ENCODE measurements at places on chromosomes 16 and 17.

GRCh38 chr17:34758718-34759117 lies 179.3 kb downstream of the TMEM132E start:
- DNase-seq: no peak

GRCh38 chr16:1534021-1535020 lies 855 bp downstream of the TMEM204 start:
- DNase-seq: no peak

GRCh38 chr17:79108870-79109269 lies 34.2 kb downstream of the ENGASE start:
- no peak for DNase-seq

DNA sequence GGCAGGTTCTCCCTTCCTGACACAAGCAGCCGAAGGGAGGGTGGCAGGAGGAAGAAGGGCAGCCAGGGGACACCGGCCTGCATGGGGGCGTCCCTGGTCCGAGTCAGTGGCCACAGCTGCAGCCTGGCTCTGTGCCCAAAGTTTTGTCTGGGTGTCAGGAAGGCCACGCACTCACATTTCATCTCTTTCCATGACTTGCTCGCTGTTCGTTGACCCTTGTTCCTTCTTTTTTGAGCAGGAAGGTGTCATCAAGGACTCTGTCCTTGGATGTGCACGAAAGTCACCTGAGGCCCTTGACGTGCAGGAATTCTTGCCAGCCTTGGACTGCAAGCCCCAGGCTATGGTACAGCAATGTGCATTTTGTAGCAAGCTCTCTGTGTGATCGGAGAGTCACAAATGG lies 93.3 kb downstream of the TNFRSF13B start:
- DNase-seq: no peak

DNA sequence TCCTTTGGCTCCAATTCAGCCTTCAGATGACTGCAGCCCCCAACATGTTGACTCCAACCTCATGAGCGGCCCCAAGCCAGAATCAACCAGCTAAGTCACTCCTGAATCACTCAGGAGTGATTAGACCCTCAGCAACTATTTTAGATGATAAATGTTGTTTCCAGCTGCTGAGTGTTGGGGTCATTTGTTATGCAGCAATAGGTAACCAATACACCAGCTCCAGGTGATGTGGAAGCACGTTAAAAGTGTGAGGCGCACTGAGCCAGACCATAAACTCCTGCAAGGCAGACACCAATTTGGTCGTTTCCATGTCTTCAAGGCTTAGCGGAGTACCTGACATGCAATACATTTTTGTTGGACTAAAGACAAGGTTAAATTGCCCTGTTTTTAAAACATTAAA lies 17.5 kb downstream of the COQ7 start:
- DNase-seq: no peak

- no peak for DNase-seq
These were observed 3.6 kb downstream of the SDK2 start for GRCh38 chr17:73640691-73641090.

DNA sequence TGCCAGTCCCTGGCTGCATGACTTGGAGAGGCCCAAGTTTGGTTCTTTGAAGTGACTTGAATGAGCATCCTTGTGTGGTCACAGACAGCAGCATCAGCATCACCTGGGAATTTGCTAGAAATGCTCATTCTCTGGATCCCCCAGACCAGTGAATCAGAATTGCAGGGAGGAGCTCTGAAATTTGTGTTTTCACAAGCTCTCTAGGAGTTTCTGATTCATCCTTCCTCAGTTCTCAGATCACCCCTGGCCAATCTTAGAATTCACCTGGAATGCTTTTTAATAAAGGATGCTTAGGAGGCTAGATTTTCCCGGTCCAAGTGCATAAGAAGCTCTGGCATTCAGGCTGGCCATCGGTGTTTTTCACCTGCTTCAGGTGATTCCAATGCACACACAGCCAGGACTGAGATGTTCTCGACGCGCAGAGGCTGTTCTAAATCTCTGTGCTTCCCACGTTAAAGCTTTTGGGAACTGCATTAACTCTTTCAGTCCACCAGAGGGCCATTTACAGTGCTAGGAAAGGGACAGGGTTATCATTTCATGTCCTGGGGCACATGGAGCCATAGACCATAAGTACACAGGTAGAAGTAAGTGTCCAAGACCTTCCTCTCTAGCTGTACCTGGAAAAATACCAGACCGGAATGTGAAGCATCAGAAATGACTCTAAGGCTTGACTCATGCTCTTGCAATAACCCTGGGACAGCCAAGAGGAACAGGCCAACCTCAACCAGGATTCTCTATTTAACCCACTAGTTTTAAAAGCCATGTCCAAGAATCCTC lies 85.7 kb upstream of the XYLT1 start:
- peak; percentile 4 for DNase-seq

DNA sequence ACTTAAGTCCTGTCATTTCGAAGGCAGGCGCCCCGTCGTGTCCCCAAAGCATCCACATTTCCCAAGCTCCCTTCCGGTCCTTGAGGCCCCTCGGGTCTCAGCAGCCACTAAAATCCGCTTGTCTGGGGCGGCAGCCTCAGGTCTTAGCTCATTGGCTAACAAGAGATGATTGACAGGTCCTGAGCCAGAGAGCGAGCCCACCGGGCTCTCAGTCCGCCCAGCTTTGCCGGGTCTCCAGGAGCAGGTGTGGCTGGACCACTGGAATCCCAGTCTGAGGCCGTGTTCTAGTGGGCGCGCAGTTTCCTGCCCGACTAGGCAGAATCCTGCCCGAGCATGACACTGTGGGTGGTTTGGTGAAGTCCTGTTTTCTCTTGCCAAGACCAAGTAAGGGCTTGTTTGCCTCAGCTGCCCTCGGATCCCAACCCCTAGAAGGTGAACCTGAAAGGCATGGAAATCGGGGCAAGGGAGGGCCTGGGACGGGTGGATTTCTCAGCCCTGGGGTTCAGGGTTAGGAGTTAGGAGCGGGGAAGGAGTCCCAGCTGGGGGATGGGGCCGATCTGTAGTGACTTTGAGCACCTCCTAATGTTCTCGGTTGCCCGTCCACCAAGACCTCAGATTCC lies 42.8 kb downstream of the MRC2 start:
- DNase-seq: no peak

- DNase-seq: no peak
These were observed 78.3 kb downstream of the TANGO6 start for GRCh38 chr16:68921637-68922036.

GRCh38 chr16:48383009-48383876 lies 2.0 kb downstream of the SIAH1 start:
- DNase-seq: no peak

- peak; percentile 97 for DNase-seq
These were observed at the start of gene LMF1 for GRCh38 chr16:970766-971581. LMF1 (minus strand) TSS chr16:970984; CDS start chr16:970980, 4 bp downstream.

GRCh38 chr16:69724981-69725479 lies 1.3 kb downstream of the NQO1 start:
- no peak for DNase-seq

- DNase-seq: no peak
These were observed 5.7 kb upstream of the PHAF1 start for GRCh38 chr16:67104061-67104460.

- no peak for DNase-seq
These were observed 51.0 kb upstream of the TOX3 start for GRCh38 chr16:52597772-52598483.

DNA sequence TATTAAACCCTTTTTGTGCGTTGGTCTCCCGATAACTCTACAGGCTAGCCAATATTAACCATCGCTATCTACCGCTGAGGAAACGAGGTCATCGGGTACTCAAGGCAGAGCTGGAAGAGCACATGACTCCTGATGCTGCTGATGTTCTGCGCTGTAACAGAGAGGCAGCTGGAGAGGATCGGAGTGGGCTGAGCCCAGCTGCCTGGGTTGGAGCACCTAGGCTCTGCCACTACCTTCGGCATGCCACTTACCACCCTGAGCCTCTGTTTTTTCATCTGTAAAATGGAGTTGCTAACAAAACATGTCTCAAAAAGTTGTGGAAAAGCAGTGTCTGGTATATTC lies 432 bp upstream of the SLC46A1 start:
- DNase-seq: no peak

- peak; percentile 10 for DNase-seq
These were observed 618 bp downstream of the RUSF1 start for GRCh38 chr16:31507617-31507928.

- no peak for DNase-seq
These were observed 155.7 kb downstream of the SOCS1 start for GRCh38 chr16:11100239-11100750.

- peak; percentile 56 for DNase-seq
These were observed 1.1 kb downstream of the KATNB1 start for GRCh38 chr16:57736419-57737351.

- no peak for DNase-seq
These were observed 16.8 kb downstream of the IL4R start for GRCh38 chr16:27330542-27330941.

DNA sequence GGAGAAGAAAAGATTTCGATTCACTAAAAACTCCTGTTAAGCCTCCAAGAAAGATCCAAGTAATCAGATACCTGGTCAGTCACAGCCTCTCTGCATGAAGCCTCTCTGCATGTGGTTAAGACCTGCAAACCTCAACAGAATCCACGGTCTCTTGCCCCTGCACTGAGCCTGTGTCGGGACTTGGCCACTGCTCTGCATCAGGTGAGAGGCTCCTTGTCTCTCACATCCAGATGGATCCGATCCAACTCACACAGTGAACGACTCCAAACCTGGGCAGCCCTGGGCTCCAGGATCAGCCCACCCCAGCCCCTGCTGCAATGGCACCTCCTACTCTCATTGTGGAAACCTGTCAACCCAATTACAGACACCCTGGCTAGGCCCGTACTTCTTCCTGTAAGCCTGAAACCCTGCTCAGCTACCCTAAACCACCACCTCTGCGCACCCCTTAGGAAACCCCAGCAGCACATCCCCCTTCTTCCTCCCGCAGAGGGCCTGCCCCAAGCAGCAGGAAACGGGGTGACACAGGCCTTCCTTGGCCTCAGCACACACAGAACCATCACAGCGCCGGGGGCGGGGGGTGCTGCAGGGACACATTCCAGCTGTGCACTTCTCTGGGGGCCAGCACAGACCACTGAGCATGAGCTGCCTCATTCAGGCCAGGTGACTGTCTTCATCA lies 129.5 kb downstream of the ANKRD11 start:
- DNase-seq: peak; percentile 79

DNA sequence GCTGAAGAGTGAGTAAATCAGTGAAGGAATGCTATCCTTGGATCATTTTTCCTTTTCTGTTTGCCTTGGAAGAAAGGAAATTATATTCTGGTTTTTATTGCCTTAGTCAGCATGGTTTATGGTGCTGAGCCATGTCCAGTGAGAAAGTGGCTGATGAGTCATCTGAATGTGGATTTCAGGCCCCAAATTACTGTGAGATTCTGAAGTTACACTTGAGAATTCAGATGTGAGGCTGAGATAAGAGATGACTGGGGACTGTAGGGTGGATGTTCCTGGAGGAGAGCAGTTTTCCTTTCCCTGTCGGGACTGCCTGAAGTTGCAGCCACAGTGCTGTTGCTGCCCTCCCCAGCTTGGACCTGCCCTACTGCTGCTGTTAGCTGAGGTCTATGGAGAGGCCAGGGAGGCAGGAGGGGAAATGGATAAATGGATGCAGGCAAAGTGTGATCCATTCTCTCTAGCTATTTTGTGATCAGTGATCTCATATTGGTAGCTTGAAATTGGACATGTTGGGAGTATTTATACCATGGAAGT lies 4.2 kb upstream of the MAP3K14 start:
- DNase-seq: no peak

GRCh38 chr17:28536532-28537218 lies 15.7 kb downstream of the UNC119 start:
- DNase-seq: no peak

GRCh38 chr17:14616528-14616927 lies 315.6 kb downstream of the HS3ST3B1 start:
- no peak for DNase-seq

GRCh38 chr16:57961538-57961937 lies 9.4 kb downstream of the CNGB1 start:
- DNase-seq: no peak

DNA sequence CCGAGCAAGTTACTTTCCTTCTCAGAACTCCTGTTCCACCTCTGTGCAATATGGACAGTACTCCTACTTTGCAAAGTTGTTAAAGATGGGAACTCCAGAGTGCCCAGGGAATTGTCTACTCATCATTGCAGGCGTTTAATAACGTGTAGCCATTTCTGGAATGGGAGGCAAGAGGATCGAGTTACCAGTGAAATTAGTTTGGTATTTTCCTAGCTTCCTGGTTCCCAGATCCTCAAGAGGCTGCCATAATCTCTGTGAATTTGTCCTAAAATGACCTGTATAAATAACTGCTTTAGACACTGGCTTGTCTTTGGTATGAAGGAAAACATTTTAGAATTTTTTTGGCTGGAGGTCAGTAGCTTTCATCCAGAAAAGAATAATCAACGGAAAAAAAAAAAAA lies 27.7 kb downstream of the WWOX start:
- DNase-seq: no peak

GRCh38 chr16:68450741-68451255 lies 2.5 kb upstream of the SMPD3 start:
- no peak for DNase-seq

DNA sequence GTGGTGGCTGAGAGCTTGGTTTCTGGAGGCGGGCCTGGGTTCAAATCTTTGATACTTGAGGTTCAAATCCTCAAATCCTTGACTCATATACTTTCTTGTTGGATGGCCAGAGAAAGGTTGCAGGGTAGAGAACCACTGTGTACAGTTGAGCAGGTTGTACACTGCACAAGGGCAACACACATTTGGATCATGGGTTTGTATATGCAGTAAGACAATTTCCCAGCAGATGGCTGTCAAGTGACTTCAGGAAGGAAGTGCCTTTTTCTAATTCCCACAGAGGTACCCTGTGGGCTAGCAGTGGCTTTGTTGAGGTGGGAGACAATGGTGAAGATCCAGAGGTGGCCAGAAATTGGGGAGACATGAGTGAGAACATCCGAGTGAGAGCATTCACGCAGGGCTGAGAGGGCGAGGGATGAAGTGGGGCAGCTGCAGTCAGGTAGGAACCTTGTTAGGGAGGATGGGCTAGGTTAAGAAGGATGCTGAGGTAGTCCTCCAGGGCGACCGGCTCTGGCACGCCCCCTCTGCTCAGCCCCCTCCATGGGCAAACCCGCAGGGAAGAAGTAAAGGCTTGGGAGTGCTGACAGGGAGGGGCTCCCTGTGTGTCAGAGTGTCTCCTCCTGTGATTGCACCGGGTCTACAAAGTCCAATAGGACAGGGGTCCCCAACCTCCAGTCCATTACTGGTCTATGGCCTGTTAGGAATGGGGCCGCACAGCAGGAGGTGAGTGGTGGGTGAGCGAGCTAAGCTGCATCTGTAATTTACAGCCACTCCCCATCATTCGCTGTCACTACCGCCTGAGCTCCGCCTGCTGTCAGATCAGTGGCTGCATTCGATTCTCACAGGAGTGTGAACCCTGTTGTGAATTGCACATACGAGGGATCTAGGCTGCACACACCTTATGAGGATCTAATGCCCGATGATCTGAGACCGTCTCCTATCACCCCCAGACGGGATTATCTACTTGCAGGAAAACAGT lies 2.7 kb downstream of the C16orf89 start:
- no peak for DNase-seq

GRCh38 chr17:82933911-82934310 lies 94.1 kb upstream of the ZNF750 start:
- DNase-seq: no peak

GRCh38 chr17:71098071-71098470 lies 928.7 kb downstream of the KCNJ2 start:
- DNase-seq: no peak

GRCh38 chr17:64024215-64024654 lies 3.8 kb upstream of the ICAM2 start:
- DNase-seq: no peak

- DNase-seq: no peak
These were observed 225.1 kb upstream of the CA10 start for GRCh38 chr17:52383493-52384100.

GRCh38 chr16:14539156-14539555 lies 90.9 kb downstream of the PARN start:
- DNase-seq: no peak

GRCh38 chr17:18261146-18261515 lies 669 bp downstream of the MIEF2 start:
- no peak for DNase-seq

Data from CD4-positive, alpha-beta T cell treated with Interleukin-10 for 1 hour (primary cell).